Stimulated activated CD8-positive, alpha-beta memory T cell treated with anti-CD3 and anti-CD28 coated beads, Interleukin-7, amount 100 ng/mL, for 4 hours (primary cell): ENCODE measurements at places on chromosomes 5 and 9.
A peak's percentile ranks its signal among the peaks of the same experiment; 100 is the strongest.

- no peak for DNase-seq
These were observed 97.4 kb downstream of the PBX3 start for GRCh38 chr9:125844611-125845010.

GRCh38 chr5:112403069-112403468, 16.0 kb downstream of the EPB41L4A start:
- no peak for DNase-seq

- DNase-seq = no peak
These were observed 861 bp downstream of the MTX3 start for GRCh38 chr5:79990205-79990597.

- no peak for DNase-seq
These were observed 1.0 kb downstream of the BASP1 start for GRCh38 chr5:17218353-17219005.

DNA sequence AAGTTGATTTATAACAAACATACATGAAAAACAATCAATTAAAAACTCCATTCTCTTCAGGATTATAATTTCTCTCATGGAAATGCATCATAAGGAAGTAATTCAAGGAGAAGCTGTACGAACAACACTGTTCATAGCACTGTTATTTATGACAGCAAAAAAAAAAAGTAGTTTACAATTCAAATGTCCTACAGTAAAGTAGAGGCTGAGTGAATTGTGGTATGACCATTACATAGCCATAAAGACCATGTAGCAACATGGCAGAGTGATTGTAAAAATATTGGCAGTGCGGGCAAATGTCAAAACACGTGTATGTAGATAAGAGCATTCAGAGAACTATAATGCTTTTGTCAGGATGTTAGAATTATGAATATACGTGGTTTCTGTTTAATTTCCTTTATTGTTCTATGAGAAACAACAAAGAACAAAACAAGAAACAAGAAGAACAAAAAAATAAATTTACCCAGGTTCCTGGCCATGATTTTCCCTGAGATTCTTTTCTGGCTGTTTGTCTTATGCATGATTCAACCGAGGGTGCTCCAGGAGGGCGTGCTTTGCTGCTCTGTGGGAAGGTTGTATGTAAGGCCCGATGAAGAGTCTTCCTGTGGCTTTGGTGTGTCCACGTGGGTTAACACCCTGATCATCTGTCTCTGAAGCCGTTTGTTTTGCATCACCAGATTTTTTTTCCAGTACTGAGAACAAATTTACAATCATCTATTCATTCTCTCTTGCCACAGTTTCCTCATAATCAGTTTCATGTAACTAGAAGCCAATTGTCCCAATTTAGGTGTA, 28.8 kb downstream of the GCNT4 start:
- peak; percentile 17 for DNase-seq

- no peak for DNase-seq
These were observed 28.3 kb downstream of the ARHGEF28 start for GRCh38 chr5:73654171-73654811.

DNA sequence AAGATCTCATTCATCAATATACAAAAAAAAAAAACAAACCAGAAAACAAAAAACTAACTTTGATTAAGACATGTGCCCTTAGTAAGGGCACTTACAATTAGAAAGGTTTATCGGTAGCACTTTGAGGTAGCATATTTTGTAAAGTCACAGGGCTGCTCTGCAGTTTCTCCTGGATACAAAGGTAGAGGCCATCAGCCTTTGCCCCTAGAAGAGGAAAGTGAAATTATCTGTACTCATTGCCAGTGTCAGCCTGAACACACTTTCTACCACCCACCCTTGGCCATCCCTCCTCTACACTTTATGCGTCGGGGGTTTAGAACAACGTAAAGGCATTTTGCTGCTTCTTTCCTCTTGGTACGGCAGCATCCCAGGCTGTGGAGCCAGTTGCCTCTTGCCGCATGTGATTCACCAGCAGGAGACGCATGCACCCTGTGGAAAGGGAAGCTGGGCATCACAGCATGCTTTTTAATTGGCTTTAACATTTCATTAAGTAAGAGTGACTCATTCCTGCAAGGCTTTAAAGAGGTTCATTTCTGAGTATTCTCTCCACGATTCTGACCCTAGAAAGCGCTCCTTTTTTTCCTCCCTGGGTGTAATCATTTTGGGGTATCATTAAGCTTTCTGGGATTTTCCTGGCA, 84.6 kb downstream of the CEMIP2 start:
- DNase-seq = no peak

DNA sequence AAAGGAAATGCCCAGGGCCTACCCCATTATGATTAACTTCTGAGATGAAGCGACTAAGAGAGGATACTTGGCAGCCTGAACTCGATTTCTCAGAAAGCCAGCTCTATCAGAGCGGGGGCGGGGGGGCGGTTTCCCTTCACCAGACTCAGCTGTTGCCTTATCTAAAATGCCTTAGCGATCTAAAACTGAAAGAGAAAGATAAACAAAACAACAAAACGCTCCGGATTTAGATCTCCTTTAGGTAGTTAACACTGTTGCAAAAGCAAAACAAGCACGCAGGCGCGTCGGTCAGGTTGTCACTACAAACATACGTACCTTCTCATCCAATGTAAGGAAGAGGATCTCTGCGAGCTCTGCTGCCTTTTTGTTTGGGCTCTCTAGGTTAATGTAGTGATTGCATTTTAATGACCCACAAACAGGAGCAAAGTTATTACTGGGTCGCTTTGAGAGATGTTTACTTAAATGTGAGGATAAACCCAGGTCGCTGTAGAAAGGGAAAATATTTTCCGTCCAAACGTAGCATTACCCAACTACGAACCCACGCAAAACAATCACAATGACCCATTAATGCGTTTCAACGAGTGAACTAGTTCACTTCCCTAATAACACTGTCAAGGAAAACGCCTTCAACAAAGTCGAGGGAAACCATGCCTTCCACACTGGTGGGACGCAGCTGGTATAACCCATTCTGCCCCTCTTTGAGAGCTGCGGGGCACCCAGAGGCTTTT, 982 bp downstream of the EPB41L4A start:
- peak; percentile 43 for DNase-seq

DNA sequence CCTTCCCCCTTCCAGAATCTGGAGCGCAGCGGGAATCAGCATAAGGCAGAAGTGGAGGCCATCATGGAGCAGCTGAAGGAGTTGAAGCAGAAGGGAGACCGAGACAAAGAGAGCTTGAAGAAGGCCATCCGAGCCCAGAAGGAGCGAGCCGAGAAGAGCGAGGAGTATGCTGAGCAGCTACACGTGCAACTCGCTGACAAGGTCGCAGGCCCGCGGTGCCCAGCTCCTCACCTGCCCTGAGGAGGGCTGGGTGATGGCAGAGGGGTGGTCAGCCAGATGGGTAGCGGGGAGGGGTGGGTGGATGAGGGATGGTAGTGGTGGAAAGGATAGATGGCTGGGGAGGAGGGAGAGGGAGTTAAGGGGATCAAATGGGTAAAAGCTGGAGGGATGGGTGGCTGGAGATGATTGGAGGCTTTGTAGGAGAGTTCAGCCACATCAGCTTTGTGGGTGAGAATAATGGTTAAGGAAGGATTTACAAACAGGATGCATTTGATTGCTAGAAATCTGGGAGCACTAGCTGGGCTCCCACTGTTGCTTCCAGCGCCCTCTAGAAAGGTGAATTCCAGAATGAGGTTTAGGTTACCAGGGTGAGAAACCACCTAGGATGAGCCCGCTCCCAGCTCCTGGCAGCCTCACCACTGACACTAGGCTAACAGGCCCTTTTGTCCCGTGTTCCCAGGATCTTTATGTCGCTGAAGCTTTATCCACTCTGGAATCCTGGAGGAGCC, 19.7 kb upstream of the GLE1 start:
- DNase-seq = no peak

GRCh38 chr5:158410976-158411375, 552.0 kb upstream of the CLINT1 start:
- no peak for DNase-seq

GRCh38 chr5:68245319-68245718, 29.8 kb downstream of the PIK3R1 start:
- DNase-seq = no peak

DNA sequence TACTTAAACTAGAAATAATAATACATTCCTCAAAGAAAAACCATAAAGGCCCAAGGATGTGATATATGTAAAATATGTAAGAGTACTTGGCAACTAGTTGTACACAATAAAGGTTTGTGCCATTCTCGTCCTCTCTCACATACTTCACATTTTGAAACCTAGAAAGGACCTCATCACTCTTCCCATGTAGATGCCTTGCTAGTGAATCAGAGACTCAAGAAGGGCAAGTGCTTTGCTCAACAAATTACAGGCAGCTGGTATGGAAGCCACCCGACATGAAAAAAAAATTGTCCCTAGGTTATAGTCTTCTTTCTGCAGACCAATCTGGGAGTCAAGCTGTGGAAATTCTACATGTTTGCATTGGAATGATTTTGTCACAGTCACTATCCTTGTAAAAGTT, 31.7 kb downstream of the ADRB2 start:
- DNase-seq = no peak

DNA sequence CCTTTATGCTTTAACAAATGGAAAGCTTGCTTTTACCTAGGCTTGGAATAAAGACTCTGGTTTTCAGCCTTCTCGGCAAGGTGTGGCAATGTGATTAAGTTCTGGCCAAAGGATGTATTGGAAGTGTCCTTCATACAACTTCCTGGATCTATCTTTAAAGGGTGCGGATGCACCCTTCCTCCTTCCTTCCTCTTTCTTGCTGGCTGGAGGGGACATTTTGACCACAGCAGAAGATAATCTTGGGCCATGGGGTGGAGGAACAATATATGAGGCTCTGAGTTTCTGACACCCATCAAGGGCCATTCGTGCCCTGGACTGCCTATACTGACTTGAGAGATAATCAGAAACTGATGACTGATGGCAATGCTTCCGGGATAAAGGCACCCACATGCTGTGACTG, 145.7 kb downstream of the ACER2 start:
- no peak for DNase-seq
